ENCODE measurements at places on chromosomes 12 and 14.

DNA sequence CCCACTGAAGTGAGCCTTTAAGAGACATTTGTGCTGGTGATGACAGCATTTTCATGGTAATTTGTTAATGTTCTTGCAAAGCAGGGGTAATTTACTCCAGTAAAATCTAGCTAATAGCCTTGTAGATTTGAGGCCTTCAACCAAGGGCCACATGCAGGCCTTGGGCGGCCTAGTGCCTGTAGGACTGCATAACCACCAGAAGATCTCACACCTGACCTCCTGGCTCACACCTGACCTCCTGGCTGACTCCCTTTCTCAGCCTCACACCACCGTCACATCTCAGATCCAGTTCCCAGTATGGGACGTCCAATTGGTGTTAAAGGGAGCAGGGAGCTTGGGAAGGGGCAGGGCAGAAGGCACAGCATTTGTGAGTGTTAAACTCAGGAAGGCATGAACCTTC is 26.9 kb downstream of the C12orf42 start:
- DNase-seq: no peak

DNA sequence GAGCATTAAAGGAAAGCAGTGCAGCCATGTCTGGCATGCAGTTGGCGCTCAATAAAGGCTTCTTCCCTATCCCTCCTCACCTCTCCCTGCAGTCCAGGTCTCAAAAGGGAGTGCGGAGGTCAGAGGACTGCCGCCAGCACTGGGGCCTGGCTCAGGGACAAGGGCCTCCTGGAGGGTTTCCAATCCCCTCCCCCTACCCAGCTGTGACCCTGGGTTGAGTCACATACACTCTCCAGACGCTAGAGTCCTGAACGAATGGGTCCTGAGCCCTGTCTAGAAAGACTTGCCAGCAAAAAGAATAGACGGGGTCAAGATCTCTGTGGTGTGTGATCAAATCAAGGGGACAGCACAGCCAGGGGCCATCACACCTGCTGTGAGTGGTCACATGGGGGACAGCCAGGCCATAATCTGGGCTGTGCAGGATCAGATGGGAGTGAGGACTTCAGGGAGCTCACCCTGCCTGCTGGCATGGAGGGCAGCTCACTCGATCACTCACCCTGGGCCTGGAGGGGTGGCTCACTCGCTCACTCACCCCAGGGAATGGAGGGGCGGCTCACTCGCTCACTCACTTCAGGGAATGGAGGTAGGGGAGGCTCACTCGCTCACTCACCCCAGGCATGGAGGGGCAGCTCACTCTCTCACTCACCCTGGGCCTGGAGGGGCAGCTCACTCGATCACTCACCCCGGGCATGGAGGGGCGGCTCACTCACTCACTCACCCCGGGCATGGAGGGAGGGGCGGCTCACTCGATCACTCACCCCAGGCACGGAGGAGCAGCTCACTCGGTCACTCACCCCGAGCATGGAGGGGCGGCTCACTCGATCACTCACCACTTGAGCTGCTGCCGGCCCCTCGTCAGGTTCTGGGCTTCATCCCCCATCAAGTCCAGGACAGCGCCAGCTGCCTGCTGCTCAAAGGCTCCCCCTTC is 12.8 kb downstream of the CFAP73 start:
- DNase-seq: no peak

GRCh38 chr12:43214166-43214565 is 337.8 kb downstream of the ADAMTS20 start:
- no peak for DNase-seq

DNA sequence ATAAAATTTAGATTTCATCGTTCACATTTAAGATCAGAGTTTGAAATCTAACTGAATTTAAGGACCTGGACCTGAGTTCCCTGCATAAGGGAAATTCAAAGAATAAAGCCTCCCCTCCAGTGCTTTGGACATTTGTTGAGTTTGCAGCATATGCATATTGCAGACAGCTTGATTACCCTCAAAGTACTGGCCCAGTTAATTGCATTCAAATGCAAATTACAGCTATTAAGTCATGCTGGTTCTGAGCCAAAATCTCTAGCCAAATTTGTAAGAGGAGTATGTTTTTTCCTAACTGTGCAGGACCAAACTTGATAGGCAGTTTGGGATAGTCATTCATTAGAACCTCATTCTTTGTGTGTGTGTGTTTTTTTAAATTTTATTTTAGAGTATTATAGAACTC is 9.1 kb upstream of the KIF21A start:
- no peak for DNase-seq

DNA sequence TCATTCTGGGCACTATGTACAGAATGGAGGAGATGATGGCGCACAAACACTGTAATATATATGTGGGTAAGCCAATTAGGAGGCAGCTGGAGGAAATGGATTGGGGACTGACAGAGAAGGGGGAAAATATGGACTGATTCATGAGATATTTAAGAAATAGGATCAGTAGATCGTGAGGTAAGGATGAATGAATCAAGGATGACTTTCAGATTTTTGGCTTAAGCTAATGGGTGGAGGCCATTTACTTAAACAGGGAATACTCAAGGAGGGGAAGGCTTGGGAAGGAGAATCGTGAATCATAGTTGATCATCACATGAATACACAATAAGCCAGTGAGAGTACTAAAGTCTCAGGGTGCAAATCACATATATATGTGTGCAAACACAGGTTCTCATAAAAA is 11.2 kb upstream of the GNPNAT1 start:
- DNase-seq: no peak

DNA sequence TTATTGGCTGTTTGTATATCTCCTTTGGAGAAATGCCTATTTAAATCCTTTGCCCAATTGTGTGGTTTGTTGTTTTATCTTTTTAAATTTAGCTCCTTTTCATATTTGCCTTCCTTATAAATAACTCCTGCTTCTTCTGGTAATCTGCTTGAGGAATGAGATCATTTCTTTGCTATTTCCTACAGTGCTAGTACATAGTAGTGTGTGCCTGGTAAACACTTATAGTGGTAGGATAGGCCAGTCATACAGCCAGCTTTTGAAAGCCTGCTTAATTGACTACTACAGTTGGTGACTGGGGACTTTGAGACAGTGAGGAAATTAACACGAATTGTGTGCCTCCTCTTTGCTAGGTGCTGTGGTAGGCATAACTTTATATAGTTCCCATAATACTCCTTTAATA is 68.7 kb downstream of the BORCS5 start:
- no peak for DNase-seq

GRCh38 chr14:97975962-97976361 is 1178.8 kb downstream of the VRK1 start:
- no peak for DNase-seq

DNA sequence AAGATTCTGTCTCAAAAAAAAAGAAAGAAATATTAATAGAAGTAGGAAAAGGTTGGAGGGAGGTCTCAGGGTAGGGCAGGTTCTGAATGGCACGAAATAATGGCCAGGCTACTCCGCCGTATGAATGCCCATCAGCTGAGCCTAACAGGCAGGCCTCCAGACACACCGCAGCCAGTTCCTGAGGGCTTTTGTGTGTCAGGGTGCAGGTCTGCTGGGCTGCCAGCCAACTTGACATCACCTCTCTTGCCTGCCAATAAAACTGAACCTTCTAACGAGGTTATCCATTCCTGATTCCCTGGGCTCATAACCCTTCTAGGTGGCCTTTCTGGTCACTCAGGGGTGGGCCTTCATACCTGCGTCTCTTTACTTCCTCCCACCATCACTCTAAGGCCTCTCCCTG is 3.0 kb downstream of the IFI27 start:
- DNase-seq: no peak

GRCh38 chr12:57541001-57541400 is 6.0 kb downstream of the DCTN2 start:
- no peak for DNase-seq

GRCh38 chr12:49672301-49673217 is 34.6 kb downstream of the FMNL3 start:
- no peak for DNase-seq

- no peak for DNase-seq
Measured at GRCh38 chr12:105275997-105276733, 40.2 kb upstream of the APPL2 start.

- no peak for DNase-seq
Measured at GRCh38 chr14:23432102-23432925, 3.1 kb downstream of the MYH7 start.

Data from activated T-cell treated with anti-CD3 and anti-CD28 coated beads, Interleukin-2, amount 50 U/mL, for 72 hours (primary cell).